Fibroblast of lung (primary cell): ENCODE measurements at places on chromosomes 13 and 19.

DNA sequence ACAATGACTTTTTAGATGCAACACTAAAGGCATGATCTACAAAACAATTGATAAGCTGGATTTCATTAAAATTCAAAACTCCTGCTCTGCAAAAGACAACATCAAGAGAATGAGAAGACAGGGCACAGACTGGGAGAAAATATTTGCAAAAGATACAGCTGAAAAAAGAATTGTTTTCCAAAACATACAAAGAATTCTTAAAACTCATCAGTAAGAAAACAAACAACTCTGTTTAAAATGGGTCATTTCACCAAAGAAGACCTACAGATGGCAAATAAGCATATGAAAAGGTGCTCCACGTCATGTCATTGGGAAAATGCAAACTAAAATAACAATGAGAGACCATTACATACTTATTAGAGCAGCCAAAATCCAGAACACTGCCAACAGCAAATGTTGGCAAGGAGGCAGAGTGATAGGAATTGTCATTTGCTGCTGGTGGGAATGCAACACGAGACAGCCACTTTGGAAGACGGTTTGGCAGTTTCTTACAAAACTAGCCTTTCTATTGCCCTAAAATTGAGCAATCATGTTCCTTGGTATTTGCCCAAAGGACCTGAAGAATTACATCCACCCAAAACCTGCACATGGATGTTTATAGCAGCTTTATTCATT lies 39.2 kb downstream of the FLT1 start:
- no peak for DNase-seq

DNA sequence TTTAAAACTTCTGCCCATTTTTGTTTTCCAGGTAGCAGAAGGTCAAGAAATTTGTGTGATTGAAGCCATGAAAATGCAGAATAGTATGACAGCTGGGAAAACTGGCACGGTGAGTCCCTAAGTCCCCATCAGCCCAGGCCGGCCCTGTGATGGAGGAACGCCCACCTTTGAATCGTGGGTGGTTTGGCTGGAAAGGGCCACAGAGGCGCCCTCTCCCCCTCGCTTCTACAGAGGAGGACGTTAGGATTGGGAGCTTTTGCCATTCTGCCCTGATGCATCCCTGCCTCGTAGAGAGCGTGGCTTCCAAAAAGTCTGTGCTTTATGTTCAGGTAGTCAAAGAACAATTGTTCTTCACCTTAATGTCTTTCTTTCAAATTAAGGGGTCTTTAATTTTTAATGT lies 60.9 kb downstream of the GGACT start:
- DNase-seq, result no peak

DNA sequence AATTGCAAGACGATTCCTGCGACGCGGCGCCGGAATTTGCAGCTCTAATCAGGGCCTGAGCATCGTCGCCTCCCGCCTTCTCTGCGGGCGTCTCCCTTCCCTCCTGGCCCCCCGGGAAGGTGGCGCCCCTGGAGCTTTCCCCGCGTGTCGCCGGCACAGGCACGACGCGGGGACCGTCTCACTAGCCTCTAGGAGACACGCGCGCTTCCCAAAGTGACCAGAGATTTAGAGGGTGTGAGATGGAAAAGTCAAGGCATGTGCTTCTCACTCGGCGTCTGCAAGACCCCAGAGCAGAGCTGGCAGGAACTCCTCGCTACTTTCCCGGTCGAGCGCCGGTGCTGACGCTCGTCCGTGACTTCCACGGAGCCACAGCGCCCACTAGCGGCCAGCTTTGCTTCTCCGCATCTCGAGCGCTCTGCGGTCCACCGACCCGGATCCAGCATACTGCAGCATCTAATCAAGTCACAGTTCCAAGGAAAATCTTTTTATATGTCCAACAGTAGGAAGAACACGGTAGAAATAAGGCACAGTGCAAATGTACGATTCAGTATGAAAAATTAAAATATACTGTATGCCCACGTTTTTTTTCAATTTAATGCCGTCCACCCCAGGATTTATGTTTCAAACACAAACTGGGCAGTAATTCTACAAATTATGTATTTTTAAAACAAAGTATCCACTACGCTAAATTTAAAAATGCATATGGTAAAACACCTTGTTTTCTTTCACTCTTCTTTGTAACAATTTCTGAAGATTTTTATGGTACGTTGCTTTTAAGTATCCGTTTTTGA lies 977 bp upstream of the EFNB2 start:
- DNase-seq, result peak; percentile 80

DNA sequence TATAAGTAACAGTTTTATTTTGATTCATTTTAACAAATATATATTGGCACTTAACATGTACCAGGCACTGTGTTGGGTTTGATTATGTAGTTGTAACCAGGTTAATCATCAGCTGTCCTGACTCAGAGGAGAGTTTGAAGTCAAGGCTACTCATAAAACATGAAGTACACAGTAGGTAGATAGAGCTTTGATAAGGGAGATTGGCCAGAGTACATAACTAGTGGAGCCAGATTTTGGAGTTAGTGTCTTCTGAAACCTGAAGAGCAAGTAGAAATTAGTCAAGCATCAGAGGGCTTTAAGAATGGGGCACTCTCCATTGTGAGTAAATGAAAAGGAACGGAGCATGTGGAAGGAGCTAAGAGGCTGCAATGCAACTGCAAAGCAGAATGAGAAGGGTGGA lies 333.9 kb downstream of the RFC3 start:
- DNase-seq, result no peak

DNA sequence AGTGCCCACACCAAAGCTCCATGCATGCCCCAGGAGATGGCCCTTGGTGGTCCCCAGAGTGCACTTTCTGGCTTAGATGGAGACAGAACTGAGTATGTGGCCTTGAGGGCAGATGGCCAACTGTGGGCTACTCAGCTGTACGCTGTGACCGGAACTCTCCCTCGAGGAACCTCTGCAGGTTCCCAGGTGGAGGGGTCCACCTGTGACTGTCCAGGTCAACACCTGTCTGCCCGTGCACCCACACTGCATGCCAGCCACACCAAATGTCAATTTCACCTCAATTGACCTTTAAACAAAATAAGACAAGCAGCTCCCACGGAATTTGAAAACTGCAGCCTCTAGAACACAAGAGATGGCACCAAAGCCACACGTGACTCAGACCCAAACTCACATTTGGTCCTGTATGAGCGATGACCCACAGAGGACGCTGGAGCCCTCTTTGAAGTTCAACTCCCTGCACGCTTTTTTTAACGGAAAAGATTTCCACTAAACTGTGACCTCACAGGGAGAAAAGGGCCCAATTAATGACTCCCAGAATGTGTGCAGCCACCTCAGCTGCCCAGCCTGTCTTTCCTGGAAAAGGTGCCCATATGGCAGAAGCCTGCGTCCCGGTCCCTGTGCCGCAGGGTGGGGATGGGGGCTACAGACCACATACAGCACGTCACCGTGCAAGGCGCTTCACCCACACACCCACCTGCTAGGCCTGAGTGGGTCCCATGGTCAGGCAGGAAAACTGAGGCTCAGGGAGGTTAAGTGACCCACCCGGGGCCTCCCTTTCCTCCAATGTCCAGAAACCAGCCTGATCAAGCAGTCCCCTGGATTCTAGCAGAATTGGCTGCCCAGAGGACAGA lies 47.7 kb downstream of the KLF2 start:
- no peak for DNase-seq

GRCh38 chr19:34298891-34299520 lies 44.7 kb downstream of the GARRE1 start:
- no peak for DNase-seq

GRCh38 chr19:47456721-47457474 lies 14.8 kb downstream of the SLC8A2 start:
- DNase-seq, result no peak

- DNase-seq, result no peak
These were observed 214.8 kb downstream of the COG6 start for GRCh38 chr13:39870197-39870747.

GRCh38 chr13:22311734-22312404 lies 641.0 kb downstream of the FGF9 start:
- DNase-seq, result no peak

DNA sequence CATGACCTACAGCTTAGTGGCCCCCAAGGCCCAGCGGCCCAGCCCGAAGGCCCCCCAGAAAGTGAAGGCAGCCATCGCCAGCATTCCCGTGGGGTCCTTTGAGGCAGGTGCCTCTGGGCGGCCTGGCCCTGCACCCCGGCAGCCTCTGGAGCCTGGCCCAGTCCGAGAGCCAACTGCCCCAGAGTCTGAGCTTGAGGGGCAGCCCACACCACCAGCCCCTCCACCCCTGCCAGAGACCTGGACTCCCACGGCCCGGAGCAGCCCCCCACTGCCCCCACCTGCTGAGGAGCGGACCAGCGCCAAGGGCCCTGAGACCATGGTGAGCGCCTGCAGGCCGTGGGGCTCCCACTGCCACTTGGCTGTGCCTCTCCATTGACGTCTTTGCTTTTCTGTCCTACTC lies 9.0 kb upstream of the PRR19 start:
- DNase-seq, result no peak

GRCh38 chr13:77506874-77507273 lies 28.6 kb upstream of the SCEL start:
- peak; percentile 25 for DNase-seq

- DNase-seq, result peak; percentile 3
These were observed 329.7 kb downstream of the NDFIP2 start for GRCh38 chr13:79810669-79811068.

DNA sequence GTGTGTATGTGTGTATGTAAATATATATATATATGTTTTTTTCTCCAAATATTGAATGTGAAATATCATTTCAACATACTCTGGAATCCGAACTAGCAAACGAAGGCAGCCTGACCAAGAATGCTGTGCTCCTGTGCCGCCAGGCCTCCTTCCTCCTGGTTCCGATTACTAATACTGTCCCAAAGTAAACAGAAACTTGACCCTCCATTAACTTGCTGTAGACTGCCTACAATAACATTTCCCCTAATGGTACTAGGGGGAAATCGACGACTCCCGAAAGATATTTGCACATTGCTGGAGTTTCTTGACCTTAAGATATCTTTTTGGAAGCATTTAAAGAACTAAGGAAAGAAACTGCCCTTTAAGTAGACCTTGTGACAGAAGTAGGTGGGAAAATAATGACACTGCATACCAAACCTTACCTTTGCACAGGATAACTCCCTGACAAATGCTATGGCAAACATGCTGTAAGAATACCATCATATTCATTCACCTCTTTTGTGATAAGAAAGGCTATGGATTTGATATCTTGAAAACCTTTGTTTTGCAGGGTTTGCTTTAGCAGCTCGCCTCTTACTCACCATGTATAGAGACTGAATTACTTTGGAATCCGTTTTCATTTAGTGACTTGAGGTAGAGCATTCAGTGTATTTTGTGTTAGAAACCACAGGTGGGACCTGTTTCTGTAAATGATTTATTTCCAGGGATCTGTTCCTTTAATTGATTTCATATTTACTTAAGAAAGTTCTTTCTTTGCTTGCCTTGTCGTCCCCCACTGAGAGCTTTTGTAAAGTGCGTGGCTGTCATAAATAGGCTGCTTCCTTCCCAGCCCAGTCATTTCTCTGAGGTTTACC lies 80.1 kb downstream of the KLF5 start:
- peak; percentile 62 for DNase-seq

- no peak for DNase-seq
These were observed 21.7 kb downstream of the ZNF536 start for GRCh38 chr19:30393729-30394480.

DNA sequence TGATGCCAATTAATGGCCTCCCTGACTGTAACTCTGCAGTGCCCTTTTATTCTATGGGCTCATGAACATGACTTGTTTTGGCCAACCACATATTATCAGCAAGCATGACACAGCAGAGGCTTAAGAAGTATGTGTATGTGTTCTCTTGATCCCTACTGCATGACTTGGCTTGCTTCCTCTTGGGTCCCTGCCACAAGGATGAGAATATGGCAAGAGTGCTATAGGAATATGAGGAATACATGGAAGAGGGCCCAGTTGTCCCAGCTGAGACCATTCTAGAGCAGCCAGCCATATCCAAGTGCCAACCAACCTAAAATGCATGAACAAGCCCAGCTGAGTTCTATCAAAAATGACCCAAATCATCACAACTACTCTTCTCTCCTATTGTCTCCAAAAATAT lies 576.7 kb upstream of the PCDH9 start:
- DNase-seq, result peak; percentile 35

DNA sequence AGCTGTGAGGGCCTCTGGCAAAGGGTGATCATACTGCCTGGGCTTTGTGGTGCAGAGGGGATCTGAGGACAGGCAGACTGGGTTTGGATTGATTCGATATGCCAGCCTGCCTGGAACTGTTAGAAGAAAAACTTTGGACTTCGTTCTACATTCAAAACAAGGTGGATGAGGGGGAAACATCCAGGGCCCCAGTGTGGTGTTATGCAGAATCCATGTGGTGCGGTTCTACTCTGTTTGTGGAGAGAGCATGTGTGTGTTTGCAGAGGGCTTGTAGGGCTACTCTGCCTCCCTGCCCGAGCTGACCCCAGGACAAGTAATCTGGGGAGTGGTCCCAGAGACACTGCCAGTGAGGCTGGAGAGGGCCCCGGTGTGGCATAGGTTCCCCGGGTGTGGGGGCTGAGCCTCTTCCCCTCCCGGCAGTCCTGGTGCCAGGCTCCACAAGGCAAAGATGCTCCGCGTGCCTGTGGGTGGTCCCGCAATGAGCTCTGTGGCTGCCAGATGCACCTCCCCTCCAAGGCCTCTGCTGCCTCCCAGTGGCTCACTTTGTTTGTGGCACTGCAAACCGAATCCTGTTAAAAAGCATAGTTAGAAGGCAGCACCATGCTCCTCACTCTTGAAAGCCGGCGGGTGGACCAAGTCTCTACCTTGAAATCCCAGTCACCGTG lies 22.3 kb upstream of the TFDP1 start:
- peak; percentile 73 for DNase-seq

DNA sequence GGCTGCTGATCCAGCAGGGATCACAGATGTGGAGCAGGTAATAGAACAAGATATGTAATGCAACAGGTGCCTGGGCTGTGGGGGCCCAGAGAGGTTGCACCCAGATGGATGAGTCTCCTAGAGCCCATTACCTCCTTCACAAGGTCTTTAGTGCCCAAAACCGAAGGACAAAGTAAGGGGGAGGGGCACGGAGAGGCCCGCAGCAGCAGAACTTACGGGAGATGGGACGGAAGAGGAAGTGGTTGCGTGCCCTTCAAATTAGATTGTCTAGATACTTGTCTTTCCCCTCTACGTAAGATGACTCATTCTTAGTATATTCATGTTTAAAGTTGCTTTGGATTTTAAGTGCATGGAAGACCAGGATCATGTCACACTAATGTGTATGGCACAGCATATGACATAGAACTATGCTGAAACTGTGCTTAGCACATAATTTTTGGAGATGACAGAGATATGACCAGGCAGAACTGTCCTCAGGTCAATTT lies 5.7 kb upstream of the MRPS31 start:
- peak; percentile 23 for DNase-seq

- peak; percentile 85 for DNase-seq
These were observed at the start of gene PNMA8A for GRCh38 chr19:46471116-46471733. PNMA8A (minus strand) TSS chr19:46471563; CDS start chr19:46471035, 528 bp downstream.

DNA sequence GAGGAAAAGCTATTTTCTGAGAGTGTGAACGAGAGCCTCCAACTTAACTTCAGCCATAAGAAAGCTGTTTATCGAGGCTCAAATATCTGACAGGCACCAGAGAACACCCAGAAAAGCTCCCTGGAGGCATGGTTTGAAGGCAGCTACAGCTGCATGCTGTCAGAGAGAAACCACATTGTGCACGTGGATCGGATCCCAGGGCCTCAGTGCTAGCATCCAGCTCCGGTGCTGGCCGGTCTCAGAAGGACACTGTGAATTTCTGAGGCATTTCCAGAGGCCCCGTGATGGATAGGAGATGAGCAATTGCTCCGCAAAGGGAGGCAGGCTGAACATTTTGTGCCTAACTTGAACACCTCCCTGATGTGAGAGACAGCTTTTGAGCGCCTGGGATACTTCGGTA lies 315.7 kb downstream of the FGF9 start:
- no peak for DNase-seq
